A549 treated with dexamethasone at 1 μM for 4 hours (cell line): ENCODE measurements at places on chromosomes 11 and 22. TPM values are rescaled to one million over a fixed set of nuclear protein-coding genes. Genes with fewer than 3 reads are reported as not detected.

The GLB1L2 gene
- 1.4 to 2.2 TPM (median 2.0 TPM) in 5 replicates for total RNA-seq

The DKK3 gene
- 15.2 to 23.6 TPM (median 19.3 TPM) in 5 replicates for total RNA-seq

The GAL gene
- 12.0 to 21.5 TPM (median 18.0 TPM) in 5 replicates for total RNA-seq

The CNTN5 gene
- total RNA-seq = not detected in 5 replicates

The KLHDC7B gene
- total RNA-seq = not detected in 5 replicates

The SLC22A8 gene
- not detected in 5 replicates for total RNA-seq

The ALDH3B2 gene
- total RNA-seq = 0.04 to 0.06 TPM (median 0.06 TPM) in 3 of 5 replicates, not detected in the others
